ENCODE measurements at places on chromosomes 16 and 17. TPM values are rescaled to one million over a fixed set of nuclear protein-coding genes. Genes with fewer than 3 reads are reported as not detected.

DNA sequence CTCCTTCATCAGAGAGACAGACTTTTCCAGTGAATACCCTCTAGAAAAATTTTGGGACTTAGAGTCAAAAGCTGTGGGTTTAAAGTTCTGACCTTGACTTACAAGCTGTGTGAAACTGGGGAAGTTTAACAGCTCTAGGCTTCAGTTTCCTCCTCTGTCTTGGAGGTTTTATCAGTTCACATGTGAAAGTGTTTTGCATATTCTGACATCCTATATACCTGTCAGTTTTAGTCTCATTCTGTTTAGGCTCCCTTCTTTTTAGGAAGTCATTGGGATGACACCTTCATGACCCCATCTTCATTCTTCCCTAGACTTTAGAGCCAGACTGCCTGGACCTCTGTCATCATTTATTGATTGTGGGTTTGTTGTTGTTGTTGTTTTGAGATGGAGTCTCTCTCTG, 44.4 kb downstream of the YPEL2 start:
- no peak for DNase-seq

- no peak for DNase-seq
Measured at GRCh38 chr17:63820963-63821561, 6.2 kb upstream of the PSMC5 start.

CEP295NL gene
- not detected for total RNA-seq

SECTM1 gene
- total RNA-seq: 0.50 TPM

KRTAP2-3 gene
- not detected for total RNA-seq

- no peak for DNase-seq
Measured at GRCh38 chr17:73476890-73477350, 165.1 kb upstream of the CDC42EP4 start.

- no peak for DNase-seq
Measured at GRCh38 chr16:51535591-51535990, 384.5 kb upstream of the SALL1 start.

KRT31 gene
- total RNA-seq: not detected

CA4 gene
- total RNA-seq: not detected

DNA sequence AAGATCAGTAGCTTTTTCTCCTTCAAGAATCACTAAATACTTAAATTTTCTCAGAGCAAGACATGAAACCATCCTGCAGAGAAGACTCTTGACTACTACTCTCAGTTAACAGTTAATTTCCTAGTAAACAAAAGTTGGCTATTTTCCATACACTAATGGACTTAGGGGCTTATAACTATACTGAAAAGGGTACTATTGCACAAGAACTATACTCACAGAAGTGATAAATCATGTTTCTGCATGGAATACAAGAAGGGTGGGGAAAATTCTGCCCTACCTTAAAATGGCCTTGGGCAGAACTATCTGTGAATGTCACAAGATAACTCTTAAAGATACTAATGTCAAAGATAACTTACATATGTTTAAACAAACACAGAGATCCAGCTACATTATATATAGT, 12.5 kb downstream of the ZNF652 start:
- DNase-seq: no peak

DNA sequence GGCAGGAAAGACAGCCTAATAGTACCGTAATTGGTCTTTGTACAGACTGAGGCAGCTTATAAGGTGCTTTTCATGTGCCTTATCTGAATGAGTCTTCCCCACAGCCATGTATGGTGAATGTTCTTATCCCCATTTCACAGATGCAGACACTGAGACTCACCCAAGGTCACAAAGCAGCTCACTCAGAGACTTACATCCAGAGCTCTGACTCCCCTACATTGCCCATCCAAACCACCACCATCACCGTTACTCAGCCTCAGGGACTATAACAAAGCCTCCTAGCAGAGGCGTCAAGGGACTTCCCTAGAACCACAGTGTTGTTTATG, 627 bp upstream of the GPR179 start:
- no peak for DNase-seq

TMC5 gene
- not detected for total RNA-seq

DNA sequence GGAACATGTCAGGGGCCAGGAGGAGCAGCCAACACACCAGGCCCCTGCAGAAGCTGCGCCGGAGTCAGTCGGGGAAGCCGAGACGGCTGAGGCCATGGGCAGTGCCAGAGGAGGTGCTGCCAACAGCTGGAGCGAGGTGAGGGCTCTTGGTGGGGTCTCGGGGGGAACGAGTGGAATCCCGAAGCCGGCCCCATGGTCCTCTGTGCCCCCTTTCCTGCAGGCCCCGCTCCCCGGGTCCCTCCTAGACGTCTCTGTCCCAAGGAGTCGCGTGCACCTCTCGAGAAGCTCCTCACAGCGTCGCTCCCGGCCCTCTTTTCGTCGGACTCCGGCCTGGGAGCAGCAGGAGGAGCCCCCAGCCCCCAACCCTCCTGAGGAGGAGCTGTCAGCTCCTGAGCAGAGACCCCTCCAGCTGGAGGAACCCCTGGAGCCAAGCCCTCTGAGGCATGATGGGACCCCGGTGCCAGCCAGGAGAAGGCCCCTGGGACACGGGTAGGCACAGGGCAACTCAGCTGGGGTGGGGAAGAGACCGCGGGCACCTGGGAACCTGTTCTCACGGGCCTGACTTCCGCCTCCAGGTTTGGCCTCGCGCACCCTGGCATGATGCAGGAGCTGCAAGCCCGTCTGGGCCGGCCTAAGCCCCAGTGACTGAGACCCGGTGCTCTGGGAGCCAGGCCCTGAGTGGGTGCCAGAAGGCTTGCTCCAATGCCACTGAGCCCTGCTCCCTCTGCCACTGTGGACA, 3.6 kb downstream of the APOBR start:
- no peak for DNase-seq

DNA sequence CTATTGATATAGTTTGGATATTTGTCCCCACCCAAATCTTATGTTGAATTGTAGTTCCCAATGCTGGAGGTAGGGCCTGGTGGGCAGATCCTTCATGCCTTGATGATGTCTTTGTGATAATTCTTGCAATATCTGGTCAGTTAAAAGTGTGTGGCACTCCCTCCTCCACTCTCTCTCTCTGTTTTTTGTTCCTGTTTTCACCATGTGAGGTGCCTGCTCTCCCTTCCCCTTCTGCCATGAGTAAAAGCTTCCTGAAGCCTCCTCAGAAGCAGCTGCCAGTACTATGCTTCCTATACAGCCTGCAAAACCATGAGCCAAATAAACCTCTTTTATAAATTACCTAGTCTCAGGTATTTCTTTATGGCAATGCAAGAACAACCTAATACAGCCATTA, 47.3 kb downstream of the TOM1L2 start:
- DNase-seq: no peak

- DNase-seq: no peak
Measured at GRCh38 chr16:57354311-57354710, 4.3 kb upstream of the CCL22 start.

- DNase-seq: no peak
Measured at GRCh38 chr17:79320331-79320730, 245.7 kb downstream of the ENGASE start.

GRCh38 chr17:43665937-43666236, 4.2 kb upstream of the MEOX1 start:
- DNase-seq: no peak

PRR35 gene
- total RNA-seq: not detected

DNA sequence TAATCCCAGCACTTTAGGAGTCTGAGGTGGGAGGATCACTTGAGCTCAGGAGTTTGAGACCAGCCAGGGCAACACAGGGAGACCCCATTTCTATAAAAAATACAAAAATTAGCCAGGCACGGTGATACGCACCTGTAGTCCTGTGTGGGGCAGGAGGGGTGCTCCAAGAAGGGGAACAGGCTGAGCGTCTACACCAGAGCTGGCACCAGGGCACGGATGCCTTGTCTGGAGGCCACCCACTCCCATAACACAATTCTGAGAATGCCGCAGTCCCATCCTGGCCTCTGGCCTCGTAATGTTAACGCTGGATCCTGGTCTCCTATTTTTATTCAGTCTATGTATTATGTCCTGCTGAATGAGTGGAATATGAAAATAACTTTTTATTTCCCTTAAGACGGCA, 161.3 kb downstream of the WSCD1 start:
- DNase-seq: no peak

DNA sequence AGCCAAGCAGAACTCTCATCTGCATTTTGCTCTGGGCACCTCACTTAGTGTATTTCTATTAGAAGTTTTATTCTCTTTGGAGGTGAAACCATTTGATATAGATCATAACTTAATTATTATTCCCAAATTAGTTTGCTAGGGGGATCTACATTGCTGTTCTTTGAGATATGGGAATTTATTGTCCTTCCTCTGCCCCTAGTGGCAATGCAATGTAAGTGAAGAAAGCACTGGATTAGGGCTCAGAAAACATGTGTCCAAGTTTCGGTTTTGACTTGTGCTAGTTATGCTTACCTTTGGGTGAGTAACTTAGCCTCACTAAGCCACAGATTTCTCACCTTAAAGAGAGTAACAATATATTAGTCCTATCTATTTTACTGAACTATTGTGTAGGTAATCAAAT, 2.9 kb downstream of the KRT39 start:
- DNase-seq: no peak

DNA sequence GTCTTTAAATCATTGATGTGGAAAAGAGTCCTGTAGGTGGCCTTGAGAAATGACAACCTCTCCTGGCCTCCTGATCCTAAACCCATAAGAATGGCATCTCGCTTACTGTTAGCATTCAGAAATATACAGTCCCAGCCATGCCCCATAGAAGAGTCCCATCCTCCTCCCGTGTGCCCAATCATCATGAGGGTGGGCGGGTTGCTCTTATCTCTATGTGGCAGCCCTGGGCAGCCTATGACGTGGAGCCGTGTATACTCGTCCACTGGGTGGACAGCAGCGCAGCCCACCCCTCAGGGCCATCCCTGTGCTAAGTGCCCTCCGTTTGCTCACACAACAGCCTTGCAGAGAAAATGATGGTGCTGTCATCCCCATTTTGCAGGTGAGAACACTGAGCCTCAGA, 105.3 kb downstream of the AMFR start:
- no peak for DNase-seq

DNA sequence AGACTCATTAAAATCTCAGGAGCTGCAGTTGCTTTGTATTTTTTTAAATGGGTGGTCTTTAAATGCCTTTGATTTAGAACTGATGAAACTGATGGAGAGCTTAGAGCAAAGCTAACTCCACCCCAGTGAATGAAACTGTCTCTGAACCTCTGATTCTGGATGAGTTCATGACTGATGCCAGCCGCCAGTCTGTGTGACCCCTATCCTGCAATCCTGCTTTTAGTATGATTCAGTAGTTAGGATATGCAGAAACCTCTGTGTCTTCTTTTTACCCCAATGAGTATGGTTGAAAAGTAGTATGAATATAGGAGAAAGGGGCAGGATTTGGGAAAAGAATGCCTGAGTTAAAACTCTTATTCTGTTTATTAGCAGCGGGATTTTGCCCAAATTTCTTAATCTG, 12.3 kb upstream of the SALL1 start:
- no peak for DNase-seq

RRAD gene
- total RNA-seq: 0.61 TPM

DNA sequence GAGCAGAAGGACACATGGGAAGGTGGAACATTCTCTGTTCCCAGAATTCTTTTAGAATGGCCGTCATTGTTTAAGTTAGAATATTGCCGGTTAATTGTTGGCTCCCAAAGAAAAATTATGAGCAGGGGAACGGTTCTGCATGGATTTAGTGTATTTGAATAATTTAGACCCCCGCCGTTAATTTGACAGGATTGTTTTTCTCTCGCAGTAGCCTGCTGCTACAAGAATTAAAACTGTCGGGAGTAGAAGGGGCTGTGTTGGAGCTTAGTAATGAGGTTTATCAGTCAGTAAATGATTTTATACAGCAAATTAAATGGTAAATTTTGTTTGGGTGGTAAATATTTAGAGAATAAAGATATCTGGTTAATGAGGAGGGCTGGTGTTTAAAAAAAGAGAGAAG, 431.2 kb upstream of the DYNLRB2 start:
- no peak for DNase-seq

TNRC6C gene
- 26.4 TPM for total RNA-seq

- DNase-seq: no peak
Measured at GRCh38 chr17:69500911-69501429, 86.5 kb downstream of the MAP2K6 start.

HOXB1 gene
- not detected for total RNA-seq

RUNDC3A gene
- total RNA-seq: not detected

- no peak for DNase-seq
Measured at GRCh38 chr17:79836510-79836971, 2.7 kb downstream of the CBX4 start.

NPIPB13 gene
- total RNA-seq: 14.7 TPM

DNA sequence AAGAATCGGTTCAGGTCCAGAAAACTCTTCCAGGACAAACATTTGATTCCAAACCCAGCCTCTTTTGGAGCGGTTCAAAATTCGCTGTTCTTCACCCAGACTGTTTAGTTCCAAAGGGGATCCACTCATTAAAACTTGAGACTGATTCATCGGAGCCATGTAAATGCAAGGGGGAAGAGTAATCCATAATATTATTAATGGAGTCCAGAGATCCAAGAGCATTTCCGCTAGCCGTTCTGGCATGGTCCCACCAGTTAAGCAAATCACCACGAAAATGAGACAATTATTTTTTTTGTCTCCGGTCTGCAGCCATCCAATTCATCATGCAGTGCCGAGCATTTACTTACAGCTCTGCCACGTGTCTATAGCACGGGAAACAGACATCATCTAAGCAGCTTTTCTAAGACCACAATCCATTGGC, 15.1 kb downstream of the CDH8 start:
- DNase-seq: no peak

GRCh38 chr16:85412911-85413520, 200.1 kb upstream of the GSE1 start:
- DNase-seq: no peak

XPO6 gene
- 250 TPM for total RNA-seq

DNA sequence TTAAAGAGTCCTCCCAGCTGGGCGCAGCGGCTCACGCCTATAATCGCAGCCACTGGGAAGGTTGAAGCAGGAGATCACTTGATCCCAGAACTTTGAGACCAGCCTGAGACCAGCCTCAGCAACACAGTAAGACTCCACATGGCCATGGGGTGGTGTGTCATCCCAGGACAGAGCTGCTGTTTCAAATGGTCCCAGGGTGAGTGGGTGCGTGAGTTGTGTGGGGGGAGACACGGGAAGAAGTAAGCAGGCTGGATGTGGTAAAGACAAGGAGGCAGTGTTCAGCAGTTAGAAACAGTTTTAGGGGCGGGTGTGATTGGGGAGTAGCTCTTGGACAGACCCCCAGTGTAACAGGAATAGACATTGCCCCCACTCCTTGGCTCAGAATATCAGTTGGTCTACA, 3.8 kb downstream of the SHPK start:
- DNase-seq: no peak

DNA sequence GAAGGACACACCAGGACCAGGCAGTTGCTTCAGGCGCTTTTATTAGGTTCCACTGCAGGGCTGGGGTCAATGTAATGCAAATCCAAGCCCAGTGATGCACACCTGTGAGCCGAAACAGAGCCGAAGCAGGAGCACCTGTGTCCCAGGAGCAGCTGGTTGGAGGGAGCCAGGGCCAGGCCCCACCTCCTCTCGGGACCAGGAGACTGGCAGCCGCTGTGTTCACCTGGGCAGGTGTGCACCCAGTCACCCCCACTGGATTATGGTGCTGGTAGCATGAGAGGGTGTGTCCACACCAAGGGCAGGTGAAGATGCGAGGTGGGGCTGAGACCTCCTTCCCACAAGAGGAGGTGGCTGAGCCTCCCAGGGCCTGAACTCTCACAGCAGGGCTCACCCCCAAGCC, 4.7 kb upstream of the FAAP100 start:
- DNase-seq: no peak

TBC1D28 gene
- total RNA-seq: not detected
